ENCODE measurements at places on chromosomes 5 and 9.
A peak's percentile ranks its signal among the peaks of the same experiment; 100 is the strongest.

GRCh38 chr5:168176941-168177340, 114.5 kb upstream of the WWC1 start:
- DNase-seq, result no peak

GRCh38 chr9:370086-370485, 155.4 kb downstream of the DOCK8 start:
- DNase-seq, result no peak

DNA sequence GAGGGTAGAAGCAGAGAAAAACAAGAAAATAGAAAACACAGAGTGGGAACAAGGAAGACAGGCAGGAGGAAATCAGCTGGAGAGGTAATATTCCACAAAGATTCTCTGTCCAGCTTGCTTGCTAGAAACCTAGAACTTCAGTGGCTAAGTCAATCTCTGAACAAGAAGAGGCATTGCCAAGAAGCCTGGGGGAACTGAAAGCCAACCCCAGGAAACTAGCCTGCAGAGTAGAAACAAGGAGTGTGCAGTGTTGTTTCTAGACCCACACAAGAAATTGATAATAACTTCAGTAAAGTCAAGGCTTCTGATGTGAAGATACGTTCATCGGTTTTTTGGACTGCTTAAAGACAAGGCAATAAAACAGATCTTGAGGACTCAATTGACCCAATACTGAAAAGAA, 234.5 kb upstream of the MAP3K1 start:
- DNase-seq, result no peak

DNA sequence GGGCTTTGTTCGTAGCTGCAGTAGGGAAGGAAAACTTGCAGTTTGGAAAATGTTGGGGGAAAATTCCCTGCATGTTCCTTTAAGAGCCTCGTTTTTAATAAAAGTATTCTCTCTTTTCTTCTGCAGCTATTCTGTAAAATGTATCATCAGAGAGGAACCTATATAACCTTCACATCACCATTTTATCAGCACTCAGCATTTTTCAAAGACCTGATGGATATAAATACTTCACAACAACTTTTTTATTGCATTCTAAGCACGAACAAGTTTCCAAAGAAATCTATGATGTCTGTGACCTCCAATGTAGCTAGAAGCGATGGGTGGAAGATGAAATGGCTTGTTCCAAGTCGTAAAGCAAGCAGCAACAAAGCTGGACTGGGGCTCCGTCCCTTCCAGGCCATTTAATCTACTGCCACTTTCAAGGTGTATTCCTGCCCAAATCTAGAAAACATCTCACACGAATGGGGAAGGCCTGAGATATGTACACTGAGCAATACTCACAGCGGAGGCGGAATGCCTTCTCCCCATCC, 84.0 kb downstream of the NSUN2 start:
- DNase-seq, result no peak

DNA sequence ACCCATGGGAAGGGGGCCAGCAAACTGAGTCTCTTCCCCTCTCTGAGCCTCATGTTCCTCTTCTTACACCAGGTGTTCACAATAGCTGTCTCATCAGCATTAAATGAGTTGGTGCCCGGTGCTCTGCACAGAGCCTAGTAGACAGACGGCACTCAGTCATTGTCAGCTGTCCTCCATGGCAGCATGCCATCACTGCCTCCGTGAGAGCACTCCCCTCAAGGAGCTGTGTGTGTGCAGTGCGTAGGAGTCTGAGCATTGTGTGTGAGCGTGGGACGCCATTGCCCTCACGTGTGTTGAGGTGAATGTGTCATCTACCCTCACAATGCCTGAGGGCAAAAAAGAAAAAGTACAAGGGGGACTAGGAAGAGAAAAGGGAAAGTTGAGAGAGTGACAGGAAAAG, 536.5 kb downstream of the CDK5RAP2 start:
- DNase-seq, result no peak

DNA sequence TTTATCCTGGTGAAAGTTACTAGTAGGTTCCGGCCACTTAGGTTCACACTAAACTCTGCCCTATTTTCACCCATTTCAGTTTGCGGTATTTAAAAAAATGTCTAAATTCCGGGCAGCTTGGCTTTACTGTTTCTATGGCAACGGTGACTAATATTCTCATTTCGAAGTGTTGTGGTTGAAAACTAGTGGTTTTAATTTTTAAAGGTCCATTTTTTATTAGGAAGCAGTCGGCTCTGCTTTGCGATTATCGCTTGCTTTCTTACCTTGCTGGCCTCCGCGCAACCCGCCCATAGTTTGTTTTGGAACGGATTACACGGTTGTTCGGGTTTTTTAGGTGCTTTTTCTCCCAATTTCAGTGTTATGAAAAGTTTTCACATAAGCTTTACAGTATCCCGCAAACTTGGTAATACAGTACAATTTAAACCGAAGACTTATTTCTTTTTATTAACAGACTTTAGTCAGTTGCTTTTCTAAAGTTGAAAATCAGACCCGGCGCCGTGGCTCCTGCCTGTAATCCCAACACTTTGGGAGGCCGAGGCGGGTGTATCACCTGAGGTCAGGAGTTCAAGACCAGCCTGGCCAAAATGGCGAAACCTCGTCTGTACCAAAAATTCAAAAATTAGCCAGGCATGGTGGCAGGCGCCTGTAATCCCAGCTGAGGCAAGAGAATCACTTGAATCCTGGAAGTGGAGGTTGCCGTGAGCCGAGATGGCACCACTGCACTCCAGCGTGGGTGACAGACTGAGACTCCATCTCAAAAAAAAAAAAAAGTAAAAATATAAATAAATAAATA, 1.6 kb downstream of the KDM4C start:
- DNase-seq, result no peak

- DNase-seq, result no peak
Measured at GRCh38 chr9:112771359-112772214, 21.0 kb downstream of the SNX30 start.

DNA sequence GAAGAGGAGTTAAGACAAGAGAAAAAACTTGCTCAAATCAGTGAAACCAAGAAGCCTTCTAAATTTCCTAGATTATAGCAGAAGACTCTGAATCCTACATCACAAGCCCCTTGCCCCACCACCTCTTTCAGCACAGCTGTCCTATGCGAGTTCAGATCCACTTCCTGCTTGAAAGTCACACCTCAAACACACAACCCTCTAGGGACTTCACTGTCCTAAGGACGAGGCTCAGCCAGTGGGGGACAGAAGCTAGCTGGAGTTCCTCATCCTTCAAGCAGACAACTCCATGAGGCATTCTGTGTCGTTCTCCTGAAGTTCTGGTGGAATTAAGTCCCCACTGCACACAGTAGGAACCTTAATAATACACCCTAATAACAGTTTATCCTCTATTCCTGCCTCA, 44.3 kb downstream of the NRG2 start:
- no peak for DNase-seq

DNA sequence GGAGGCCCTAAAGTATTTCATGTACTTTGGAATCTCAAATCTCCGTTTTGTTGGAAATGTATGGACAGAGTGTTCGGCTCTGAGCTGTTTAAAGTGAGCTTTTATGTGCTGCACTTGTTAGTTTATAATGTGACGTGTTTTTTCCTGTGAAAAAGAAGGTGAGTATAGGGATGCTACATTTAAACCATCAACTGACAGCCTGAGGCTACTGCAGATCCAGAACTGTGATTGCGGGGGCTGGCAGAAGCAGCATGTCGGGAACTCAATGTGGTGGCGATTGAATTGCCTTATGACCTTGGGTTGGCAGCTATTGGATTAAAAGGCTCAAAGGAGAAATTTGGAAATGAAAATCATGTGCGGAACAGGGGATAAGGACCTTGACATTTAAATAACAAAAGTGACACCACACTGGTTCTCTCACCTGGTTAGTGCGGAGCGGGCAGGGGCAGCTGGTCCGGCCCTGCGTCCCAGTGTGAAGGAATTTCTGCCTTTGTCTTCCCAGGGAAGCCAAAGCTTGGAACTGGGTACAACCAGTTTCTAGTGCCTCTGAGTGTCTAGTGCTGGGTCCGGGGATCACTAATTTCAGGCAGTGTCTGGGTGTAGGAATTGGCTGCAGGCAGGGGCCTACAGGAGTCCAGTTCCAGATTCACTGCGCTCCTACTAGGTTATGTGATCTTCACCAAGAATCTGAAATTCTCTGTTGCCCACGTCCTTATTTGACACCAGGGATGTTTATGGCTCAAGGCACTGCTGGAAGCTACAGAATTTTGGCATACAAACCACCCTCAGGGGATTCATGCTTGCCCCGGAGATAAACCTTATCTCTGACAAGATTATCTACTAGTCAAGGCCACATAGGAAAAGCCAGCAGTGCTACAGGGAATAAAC, 120.7 kb upstream of the ERCC6L2 start:
- peak; percentile 77 for DNase-seq

- DNase-seq, result no peak
Measured at GRCh38 chr9:113721856-113722255, 154.3 kb upstream of the ZNF618 start.

DNA sequence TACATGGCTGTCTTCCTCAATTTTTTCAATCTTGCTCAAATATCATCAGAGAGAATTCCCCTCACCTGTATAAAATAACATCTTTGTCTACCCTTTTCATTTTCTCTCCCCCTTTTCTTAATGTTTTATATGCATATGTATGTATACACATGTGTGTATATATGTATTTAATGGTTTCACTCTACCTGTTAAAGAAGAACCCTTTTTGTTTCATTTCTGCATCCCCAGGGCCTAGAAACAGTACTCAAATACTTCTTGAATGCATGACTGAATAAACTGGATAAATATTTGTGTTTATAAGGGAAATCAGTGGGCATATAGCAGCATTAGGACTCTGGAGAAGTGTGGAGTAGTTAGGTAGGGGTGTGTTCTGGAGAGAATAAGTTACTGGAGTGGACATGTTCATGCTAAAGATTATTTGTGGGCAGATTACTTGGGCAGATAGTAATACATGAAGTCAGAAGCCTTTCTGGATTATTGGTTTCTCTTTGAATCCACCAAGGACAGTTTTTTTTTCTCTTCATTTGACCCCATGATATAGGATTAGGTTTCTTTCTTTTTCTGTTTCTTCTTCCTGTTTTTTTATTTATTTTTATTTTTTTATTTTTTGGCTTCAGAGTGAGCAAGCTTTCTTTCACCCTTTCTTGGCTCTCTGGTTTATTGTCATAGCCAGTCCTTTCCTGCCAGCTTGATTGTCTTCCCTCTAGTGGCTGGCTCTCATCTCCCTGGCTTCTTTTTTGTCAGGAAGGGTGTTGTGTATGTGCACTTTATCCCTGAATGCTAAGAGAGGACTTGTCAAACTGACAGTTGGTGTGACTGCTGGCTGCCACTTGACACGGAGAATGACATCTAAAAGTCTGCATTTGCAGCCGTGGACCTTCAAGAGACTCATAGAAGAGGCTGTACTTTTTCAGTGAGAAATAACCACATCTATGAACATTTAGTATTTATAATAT, 89.3 kb downstream of the ZCCHC7 start:
- no peak for DNase-seq

GRCh38 chr5:129345213-129345924, 114.7 kb upstream of the ADAMTS19 start:
- DNase-seq, result no peak

DNA sequence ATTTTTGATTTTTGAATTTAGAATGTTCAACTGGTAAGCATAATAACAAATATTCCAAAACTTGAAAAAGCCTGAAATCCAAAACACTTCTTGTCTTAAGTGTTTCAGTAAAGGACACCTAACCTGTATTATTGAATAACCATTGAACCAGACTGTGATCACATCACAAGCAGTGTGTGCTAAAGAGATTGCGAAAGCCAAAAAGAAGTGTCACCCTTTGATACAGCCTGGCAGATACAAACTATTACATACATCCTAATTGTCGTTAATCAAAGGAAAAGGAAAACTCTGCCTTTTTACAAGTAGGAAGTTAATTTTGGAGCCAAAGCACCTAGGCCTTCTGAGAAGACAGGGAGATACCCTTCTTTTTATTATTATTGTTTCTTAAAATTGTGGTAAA, 8.4 kb upstream of the FAM120AOS start:
- no peak for DNase-seq

All from WTC11 (cell line).